ENCODE measurements at places on chromosomes 5 and 9. TPM values are rescaled to one million over a fixed set of nuclear protein-coding genes. Genes with fewer than 3 reads are reported as not detected.

The SPINK4 gene
- total RNA-seq: not detected

The TMEM215 gene
- total RNA-seq: not detected

The PDE8B gene
- not detected for total RNA-seq

The ANKRD18B gene
- total RNA-seq: 0.88 TPM

The SCGB3A1 gene
- 40.1 TPM for total RNA-seq

DNA sequence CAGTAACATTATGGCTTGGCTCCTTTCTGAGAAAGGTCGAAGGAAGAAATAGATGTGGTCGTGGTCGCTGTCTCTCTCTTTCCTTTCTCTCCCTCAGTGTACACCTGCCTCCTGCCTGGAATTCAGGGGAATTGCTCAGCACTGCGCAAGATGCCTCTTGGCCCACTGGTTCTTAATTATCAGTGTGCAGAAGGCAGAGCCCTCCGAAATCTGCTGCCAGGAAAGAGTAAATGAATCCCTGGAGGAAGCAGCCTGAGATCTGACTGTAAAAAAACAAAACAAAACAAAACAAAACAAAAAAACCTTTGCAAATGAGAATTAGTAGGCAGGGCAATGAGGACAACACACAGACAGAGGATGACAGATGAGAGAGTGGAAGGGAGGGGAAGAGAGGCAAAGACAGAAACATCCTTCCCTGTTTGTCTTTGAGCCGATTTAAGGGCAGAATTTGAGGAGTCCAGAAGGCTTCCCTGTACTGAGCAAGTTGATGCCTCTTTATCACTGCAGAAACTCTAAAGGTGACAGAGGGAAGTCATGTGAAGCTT lies 113.8 kb upstream of the PUM3 start:
- DNase-seq: no peak

- DNase-seq: no peak
Observed at GRCh38 chr9:3855929-3856328, 330.1 kb upstream of the RFX3 start.

DNA sequence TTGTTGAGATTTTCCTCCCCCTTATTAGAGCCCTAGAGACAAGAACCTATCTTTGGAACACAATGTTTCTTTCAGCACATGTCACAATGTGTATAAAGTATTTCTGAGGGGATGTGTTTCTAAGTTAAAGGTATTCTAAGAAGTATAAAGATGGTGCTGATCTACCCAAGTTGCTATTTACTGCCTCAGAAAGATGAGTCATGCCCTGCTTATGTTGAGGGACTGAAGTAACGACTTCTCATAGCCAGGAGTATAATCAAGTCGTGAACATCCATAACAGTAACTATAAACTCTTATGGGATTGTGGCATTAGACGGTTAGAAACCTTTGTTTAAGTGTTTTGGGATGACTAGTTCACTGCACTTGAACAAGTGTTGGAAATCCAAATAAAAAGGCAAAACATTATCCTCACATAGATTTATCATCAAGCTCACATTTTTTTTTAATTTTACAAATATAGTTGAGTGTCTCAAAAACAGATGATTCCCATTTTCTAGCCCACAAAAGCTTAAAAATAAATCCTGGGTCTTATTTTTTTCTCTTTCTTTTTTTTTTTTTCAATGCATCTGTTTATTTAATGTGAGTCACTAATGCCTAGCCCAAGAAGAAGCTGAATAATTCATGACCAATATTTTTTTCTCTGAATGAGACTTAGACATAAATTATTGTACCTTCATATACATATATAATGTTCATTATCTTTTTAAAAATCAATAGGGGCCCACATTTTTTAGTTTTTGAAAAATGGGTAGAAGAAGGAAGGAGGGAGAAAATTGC lies 12.2 kb upstream of the TMEM252 start:
- DNase-seq: no peak

DNA sequence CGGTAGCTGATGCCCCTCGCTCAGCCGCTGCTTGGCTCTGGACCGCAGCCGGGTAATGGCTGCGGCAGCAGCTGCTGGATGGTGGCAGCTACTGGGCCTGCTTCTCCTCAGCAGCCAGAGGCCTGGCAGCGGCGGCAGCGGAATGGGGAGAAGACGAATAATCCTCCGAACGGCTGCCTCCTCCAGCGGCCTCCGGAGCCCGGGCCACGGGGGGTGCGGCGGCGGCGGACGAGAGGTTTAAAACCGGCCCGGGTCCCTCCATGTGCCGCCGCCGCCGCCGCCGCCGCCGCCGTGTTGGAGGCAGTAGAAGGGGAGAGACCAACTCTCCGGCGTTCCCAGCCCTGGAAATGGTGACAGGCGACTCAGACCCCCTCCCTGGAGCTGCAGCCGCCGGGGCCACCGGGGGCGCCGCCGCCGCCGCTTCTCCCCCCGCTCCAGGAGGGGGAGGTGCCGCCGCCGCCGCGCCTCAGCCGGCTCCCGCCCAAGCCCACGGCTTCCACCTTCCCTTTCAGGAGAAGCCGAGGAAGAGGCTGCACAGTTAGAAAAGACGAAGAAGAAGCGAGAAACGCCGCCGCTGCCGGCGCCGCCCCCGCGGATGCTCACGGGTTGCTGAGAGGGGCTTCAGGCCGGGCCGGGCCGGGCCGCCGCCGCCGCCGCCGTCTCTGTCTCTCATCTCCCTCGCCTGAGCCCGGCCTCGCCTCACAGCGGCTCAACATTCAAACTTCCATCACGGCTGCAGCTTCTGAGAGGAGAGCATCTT lies 118.4 kb upstream of the PRSS3 start:
- peak; percentile 20 for DNase-seq

DNA sequence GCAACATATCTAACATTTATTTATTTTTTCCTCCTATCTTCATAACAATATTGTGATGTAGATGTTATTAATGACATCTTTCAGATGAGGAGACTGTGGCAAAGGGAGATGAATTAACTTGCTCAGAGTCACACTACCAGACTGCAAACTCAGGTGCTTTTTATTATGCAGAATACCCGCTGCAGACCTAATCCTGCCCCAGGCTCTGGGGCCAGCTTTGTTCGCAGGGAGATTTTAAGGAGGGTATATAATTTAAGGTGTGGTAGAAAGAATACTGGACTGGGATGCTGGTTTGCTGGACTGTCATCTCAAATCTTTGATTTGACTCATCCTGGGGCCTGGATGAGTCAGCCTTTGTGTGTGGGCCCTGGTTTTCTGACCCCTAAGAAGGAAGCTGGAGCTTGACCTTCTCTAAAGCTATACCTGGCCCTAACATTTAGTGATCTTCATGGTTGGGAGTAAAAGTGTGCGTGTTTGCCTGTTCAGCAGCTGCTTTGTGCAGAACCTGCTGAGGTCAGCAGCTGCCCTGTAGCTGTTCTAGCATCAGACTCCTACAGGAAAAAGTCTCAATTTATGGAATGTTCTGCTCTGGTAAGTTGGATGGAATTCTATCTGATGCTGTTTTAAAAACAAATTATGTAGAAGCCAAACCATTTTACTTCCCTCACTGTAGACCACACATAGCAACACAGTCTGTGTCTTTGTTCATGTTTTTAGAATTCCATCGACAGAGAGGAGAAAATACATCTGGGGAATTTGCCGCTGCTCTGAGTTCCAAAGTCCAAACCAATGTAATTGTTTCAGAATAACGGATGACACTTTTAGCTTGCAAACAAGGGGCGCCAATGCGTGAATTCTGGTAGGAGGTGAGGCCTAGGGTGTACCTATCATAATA lies 4.5 kb downstream of the SLC36A1 start:
- no peak for DNase-seq

GRCh38 chr5:176629853-176630680 lies at the start of the genes EIF4E1B and SNCB:
Gene EIF4E1B, plus strand, starts transcription at chr5:176630675. Its CDS starts 12,113 bp downstream, at chr5:176642788.
Gene SNCB, minus strand, starts transcription at chr5:176630534. Its CDS starts 880 bp downstream, at chr5:176629654.
- DNase-seq: peak; percentile 57

- DNase-seq: peak; percentile 14
Observed at GRCh38 chr9:124110307-124110915, 98.8 kb downstream of the LHX2 start.
